Vagina (tissue), 2 donors: ENCODE measurements at places on chromosomes 5 and 9.

DNA sequence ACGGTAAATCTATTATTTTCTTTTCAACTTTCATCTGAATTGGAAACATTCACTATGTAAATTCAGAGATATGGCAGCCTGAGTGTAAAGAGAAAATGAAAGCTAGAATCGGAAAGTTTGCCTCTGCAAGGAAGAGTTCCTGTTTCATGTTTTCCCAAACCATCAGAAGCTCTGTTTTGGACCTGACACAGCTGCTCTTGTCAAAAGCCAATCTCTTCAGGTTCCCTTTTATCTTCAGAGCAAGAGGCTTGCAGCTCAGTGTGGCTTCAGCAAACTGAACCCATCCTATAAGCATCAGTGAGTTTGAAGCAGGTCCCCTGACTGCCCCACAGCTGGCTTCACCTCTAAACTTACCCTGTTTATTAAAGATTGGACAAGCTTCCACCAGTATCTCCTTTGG is 1099.7 kb downstream of the DTWD2 start:
- no peak for DNase-seq

GRCh38 chr5:19001054-19001453 is 986.9 kb downstream of the CDH18 start:
- DNase-seq = no peak

DNA sequence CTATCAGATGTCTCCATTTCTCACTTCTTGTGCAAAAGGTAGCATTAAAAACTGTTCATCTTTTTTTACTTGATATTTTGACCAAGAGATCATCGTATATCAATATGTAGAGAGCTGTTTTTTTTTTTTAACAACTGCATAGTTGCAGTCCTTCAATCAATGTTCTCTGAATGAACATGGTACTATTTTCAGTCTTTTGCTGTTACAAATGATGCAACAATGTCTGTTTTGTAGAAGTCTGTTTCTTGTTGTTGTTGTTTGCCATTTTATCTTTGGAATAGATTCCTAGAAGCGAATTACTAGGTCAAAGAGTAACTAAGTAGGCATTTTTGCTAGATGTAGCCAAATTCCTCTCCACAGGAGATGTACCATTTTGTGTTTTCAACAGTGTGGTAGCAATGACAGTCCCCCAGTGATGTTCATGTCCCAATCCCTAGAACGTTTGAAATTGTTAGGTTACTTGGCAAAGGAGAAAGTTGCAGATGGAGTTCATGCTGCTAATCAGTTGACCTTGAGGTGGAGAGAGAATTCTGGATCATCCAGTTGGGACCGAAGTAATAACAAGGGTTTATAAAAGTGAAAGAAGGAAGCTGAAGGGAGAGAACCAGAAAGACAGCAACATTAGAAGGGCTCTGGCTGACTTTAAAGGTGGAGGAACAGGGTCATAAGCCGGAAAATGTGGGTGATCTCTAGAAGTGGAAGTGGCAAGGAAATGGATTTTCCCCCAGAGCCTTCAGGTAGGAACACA is 6.3 kb downstream of the MTREX start:
- DNase-seq = no peak

GRCh38 chr9:20873240-20873865 is 158.1 kb downstream of the HACD4 start:
- DNase-seq = no peak

GRCh38 chr5:84383296-84383815 is 1.3 kb downstream of the EDIL3 start:
- DNase-seq = no peak

- DNase-seq = no peak
Observed at GRCh38 chr5:20476016-20476415, 488.0 kb upstream of the CDH18 start.

GRCh38 chr5:108749128-108749861 is 1.6 kb downstream of the FER start:
- DNase-seq = peak; percentile 92

GRCh38 chr9:92158097-92158601 is 42.9 kb upstream of the SPTLC1 start:
- DNase-seq = peak; percentile 56

DNA sequence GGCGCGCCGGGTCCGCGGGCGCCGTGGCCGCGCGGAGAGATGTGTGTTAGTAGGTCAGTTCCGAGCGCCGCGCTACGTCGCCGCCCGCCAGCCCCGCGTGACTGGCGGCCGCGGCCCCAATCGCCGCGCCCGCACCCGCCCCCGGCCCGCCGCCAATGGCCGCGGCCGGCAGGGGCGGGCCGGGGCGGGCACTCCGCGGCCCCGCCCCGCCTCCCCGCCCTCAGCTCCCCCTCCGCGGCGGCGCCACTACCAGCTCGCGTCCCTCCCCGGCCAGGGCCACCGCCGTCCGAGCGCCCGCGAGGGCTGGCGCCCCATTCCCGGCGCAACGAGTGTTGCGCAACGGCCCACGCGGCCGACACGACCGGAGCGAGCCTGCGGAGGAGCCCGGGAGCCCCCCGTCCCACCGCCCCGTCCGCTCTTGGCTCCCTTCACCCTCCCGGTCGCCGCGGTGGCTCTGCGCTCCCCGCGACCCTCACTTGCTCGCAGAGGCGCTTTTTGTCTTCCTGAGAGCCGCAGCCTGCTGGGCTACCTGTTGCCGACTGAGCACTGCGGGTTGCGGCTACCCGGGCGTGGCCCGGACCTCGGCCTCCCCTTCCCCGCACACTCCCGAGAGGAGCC is at the start of gene NFIL3:
NFIL3 (minus strand) TSS at position 48 of the 618 bp plus-strand sequence. CDS start 13,098 bp downstream, outside the sequence.
- DNase-seq = no peak

GRCh38 chr9:108039012-108039411 is 549.4 kb upstream of the KLF4 start:
- DNase-seq = no peak

DNA sequence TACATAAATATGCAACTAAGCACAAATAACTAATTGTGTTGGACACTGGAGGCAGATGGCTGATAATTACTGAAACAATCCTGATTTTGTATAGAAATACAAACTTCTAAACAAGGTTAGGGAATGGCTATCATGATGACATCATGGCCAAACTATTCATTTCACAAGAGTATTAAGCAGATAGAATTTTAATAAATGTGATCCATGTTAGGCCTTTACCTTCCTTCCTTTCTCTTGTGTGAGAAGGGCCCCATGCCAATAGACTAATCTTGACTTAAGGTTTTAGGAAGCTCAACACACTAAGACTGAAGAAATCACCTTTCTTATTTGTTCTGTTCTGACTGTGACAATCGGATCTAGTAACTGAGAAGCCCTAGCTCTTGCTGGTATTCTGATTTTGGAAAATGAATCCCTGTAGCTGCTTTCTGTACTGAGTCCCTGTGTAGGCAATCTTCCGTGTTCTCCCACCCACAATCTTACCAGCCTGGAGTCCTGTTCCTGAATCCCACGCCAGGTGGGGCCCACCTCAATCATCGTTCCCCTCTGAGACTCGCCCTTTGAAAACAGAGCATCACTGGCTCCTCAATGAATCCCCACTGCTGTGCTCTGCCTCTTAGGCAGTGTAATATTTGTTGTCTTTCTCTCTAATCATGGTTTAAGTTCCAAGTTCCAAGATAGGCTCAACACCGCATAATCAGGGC is 168.7 kb upstream of the GNA14 start:
- DNase-seq = no peak

DNA sequence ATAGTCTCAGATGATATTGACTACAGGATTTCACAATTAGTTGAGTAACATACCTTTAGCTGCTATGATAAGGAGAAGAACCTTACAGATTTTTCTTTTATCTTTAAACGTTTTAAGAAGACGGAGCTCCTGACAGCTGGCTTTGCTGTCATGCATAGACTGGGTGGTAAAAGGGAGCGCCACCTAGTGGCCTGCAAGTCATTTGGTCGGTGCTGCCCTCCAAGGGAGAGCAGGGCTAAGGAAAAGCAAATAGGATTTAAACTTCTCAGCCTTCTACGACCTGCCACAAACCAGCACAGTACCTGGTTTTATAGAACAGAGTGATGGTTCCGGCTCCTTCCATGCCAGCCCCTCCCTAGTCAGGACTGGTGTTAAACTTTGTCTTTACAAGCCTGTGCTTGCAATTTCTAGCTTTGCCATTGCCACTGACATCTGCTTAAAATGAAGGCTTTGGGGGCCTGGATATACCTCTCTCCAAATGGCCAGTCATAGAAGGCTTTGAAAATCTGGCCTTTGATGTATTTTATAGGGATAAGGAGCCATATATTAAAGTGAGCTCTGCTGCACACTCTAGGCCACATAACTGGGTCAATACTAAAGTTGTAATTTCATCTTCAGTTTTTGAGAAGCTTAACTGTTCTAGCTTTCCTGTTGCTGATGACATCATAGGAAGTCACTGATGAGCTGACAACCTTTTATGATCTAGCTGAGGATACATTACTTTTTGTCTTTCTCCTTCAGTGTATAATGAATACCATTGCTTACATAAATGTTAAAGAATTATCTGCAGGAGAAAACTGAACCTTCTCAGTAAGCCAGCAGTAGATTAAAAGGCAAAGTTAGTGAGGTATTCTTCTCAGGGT is 31.1 kb upstream of the ADAMTSL1 start:
- no peak for DNase-seq

DNA sequence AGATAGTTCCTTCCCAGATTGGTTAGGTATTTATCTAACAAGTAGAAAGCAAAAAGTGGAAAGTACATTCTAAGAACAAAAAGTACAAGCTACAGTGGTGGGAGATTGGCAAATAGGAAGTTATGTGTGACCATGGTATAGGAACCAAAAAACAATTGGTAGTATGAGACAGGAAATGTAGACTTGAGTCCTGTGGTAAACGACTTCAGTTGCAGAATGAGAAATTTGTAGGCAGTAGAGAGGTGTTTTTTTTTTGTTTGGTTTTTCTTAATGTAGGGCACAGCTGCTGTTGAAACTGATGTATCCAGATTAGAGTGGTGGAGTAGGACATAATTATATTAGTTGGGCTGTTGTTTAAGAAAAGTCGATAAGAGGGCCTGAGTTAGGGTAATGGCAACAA is 72.0 kb downstream of the CCNH start:
- no peak for DNase-seq

- DNase-seq = no peak
Observed at GRCh38 chr9:119409552-119409951, 40.3 kb upstream of the BRINP1 start.

GRCh38 chr5:52656569-52657246 is 131.0 kb upstream of the ITGA1 start:
- no peak for DNase-seq

DNA sequence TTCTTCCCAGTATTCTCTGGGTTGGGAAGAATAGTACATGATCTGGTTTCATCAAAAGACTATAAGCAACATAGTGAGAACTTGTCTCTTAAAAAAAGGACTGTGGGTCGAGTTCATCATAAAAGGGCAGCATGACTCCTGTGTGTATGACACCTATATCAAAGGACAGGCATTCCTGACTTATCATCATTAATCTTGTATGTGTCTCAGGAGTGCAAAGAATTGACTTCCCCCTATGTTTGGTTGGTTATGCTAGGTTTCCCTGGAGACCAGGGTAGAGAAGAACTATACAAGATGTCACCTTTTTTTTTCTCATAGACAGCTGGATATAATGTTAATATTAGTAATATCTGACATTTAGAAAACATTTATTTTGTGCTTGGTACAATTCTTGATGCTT is 173.1 kb upstream of the ANKRD55 start:
- no peak for DNase-seq

DNA sequence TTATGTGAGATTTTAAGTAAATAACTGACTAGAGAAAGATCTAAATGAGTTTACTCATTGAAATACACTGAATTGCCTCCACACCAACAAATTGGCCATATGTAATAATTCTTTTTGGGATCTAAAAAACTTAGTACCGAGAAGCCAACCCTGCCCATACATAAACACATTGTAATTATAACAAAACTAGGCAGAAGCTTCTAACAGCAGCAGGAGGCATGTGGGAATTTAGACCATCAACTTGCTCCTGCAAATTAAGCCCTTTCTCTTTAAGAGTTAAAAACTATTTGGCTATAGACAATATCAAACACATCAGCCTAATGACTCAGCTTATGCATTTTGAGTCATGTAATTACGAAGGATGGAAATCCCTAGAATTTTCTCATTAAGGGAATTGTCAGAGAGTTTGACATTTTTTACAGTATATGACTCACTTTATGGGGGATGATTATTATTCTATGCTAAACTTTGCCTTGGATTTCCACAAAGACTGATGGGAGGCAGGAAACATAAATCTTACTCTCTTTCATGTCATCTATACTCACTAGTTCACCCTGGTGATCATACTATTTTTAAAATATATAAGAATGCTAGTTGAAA is 1.0 kb downstream of the IL7R start:
- DNase-seq = no peak

GRCh38 chr9:7906783-7907550 is 107.4 kb upstream of the DMAC1 start:
- no peak for DNase-seq

DNA sequence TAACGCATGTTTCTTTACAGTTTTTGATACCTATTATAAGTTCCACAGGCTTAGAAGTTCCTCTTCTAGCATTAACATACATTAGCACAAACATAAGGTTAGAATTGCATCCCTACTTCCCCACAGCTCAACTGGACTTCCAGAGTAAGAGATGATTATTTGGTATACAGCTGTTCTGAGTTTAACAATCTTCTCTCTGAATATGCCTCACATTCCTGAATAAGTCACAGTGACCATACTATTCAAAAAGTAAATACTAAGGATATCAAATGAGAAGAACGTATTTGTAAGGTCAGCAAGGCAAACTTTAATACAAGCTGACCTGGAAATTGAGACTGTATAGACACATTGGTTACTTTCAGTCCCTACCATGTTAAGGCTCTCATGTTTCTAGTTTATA is 21.3 kb downstream of the NR6A1 start:
- DNase-seq = no peak

- DNase-seq = no peak
Observed at GRCh38 chr5:142814122-142814521, 43.9 kb downstream of the ARHGAP26 start.

- DNase-seq = no peak
Observed at GRCh38 chr5:50501491-50502228, 60.6 kb upstream of the EMB start.

GRCh38 chr9:69030851-69031645 is 4.5 kb upstream of the FXN start:
- no peak for DNase-seq

DNA sequence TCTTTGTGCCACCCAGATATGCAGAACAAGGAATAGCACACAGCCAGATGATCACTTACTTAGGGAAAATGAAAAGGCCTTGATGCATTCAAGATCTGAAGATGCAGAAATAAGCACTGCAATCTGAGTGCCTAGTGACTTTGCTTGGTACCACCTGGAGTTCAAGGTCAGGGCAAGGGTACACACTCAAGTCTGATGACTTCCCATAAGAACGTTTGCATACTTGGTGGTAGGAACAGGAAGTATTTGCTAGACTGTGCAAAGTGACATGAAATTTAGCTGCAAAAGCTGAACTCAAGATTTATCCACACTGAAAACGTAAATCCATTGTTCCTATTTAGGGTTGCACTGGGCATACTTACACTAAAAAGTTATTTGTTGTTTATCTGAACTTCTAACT is 177.1 kb downstream of the PIK3R1 start:
- DNase-seq = no peak

GRCh38 chr9:35520364-35520710 is 30.4 kb downstream of the RUSC2 start:
- no peak for DNase-seq
